ENCODE measurements at places on chromosomes 6 and 20.
A peak's percentile ranks its signal among the peaks of the same experiment; 100 is the strongest.

GRCh38 chr6:164502833-164503232, 806.6 kb downstream of the C6orf118 start:
- no peak for DNase-seq

- no peak for DNase-seq
These were observed 200.0 kb downstream of the MANEA start for GRCh38 chr6:95777338-95777737.

DNA sequence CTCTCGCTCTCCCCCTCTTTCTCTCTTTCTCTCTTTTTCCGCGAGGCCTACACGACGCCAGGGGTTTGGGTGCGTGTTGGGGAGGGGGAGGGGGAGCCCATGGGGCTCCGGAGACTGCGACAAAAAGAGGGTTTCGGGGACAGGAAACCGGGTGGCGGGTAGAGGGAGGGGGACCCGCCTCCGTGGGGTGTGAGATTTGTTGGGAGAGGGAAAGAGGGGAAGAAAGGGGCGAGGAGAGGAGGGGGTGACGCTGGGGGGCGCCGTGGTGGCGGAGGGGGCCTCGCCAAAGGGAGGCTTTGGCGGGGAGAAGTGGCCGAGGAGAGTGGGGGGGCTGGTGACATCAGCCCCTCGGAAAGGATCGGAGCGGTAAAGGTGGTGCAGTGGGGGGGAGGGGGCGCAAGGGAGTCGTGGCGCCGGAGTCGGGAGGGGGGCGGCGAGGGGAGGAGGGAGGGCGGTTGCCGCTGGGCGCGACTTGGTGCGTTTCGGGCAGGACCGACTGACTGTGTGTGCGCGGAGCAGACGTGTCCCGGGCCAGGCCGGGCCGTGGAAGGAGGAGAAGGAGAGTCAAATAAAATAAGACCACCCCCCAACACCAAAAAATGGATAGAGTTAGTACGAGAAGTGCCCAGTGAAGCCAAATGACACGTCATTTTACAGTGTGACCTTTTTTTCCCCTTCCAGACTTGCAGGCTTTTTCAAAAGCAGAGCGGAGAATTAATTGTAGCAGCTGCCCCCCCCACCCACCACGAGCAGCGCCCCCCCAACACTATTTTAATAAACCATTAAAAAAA, 39.8 kb downstream of the GNAS start:
- peak; percentile 59 for DNase-seq

DNA sequence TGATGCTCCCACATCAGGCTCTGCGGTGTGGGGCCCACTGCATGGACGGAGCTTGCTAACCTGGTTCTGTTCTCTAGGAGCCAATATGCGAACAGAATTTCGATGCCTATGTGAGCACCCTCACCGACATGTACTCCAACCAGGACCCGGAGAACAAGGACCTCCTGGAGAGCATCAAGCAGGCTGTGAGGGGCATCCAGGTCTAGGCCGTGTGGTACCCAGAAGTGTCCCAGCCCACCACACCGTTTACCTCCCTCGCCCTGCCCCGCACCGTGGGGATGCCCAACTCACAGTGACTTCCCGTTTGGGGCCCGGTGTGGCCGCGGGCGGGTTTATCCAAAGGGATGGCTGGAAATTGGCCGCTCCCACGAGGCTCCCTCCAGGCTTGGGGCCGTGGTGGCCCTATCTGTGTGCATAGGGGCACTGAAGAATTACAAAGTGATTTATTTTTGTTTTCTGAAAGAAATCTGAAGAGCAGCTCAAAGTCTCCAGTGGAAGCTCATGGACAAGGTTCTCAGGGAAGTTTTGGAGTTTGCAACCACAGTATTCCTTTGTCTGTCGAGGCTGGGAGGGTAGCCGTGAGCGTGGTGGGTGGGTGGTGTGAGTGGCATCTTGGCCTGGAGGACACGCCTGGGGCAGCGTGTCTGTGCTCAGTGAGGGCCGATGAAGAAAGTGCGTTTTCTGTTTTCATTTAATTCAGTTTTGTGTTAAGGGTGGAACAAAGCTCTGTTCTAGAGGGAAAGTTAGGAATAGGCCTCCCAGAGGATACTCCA, 15.1 kb upstream of the PCMTD2 start:
- DNase-seq = no peak

Data from activated naive CD8-positive, alpha-beta T cell treated with anti-CD3 and anti-CD28 coated beads, Interleukin-2, amount 50 U/mL, for 16 hours (primary cell).